Dorsolateral prefrontal cortex (tissue), 122 donors: ENCODE measurements at places on chromosomes 12 and 14. TPM values are rescaled to one million over a fixed set of nuclear protein-coding genes. Genes with fewer than 3 reads are reported as not detected.
A peak's percentile ranks its signal among the peaks of the same experiment; 100 is the strongest.

DNA sequence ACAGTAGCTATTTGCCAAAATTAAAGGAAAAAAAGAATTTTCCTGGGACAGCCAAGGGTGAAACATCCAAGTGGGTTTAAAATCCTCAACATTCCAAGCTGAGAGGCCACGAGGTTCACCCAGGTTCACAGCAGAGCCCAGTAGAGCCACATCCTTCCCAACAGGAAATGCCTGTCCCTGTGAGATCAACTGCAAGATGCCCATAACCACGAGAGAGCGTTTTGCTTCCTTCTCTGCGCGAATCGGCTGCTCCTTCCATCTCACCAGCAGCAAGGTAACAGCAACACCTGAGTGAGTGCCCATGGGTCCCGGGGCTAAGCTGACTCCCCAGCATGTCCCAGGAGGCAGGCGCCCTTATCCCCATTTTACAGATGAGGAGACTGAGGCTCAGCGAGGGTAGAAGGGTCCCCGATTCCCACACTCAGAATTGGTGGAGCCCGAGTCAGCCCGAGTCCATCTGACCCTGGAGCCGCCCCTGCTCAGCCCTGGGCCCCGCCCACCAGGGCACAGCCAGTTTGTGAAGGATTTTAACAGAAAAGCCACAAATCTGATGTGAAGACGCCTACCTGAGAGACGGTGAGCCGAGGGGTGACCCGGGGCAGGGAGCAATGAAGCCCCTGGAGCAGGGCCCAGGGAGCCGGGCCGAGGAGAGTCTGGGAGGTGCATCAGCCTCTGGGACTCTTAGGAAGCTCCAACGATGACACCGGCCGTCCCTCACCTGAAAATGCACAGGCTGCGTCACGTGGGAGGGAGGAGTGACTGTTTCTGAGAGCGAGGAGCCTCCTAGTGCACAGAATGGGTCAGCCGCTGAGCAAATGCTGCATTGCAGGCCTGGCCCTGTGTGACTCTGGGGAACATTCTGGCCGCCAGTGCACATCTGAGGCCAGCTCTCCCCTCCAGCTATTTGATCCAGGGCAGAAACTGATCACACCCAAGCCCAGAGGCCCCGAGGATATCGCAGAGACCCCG is 236.9 kb upstream of the SFSWAP start:
- DNase-seq = no peak

DNA sequence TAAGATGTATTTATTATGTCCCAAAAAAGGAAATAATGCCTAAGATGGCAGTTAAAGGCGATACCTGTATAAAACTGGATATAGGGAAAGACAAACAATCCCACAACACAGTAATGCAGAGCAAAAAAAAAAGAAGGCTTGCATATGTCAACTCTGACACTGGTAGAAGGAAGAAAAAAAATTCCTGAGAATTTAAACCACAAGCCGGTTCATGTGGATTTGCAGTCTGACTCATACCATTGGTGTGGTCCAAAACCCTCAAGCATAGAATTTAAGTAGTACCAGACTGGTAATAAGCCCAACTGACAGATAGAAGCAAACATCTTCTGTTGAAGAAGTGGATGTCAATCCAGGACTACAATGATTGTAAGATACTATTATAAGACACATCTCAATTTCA is 7.2 kb downstream of the DNAI7 start:
- DNase-seq = no peak

- DNase-seq = no peak
These were observed 322.7 kb upstream of the RTL1 start for GRCh38 chr14:101226265-101226602.

DNA sequence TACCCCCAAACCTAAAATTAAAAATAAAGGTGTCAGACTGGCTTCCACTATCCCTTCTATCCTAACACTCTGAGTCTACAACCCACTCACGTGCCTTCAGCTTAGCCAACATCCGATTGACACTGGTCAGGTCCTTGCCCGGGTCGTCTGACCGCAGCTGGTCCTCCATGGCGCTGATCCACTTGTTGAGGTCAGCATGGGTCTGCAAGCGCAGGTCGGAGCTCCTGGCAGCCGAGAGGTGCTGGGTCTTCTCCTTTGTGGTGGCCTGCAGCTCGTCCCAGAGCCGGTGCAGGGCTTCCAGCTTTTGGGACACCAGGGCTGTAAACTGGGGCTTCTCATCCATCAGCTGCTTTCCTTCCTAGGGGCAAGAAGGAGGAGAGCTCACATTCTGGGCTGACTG is 78.0 kb downstream of the PLEKHG3 start:
- no peak for DNase-seq

- DNase-seq = peak; percentile 9
These were observed 170.9 kb upstream of the RTL1 start for GRCh38 chr14:101074196-101075024.

- DNase-seq = no peak
These were observed 1.7 kb downstream of the ASCL4 start for GRCh38 chr12:107776171-107776570.

DNA sequence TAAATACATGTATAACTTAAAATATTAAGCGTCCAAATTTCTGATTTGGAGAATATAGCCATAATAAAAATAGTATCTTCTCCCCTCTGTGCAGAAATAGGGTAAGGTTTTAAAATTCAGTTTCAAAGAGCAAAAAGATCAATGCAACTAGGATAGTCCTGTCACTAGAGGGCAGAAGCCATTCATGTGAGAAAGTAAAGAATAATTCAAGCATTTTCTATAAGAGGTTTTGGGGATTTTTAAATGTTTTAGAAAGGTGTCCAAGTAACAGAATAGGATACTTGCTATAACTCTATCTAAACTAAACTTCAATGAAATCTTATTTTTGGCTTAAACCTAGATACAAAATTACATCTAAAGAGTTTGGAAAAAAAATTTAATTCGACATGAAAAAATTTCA is 50.3 kb downstream of the ADAMTS20 start:
- DNase-seq = no peak

- DNase-seq = no peak
These were observed 16.1 kb downstream of the PPHLN1 start for GRCh38 chr12:42342028-42342427.

- no peak for DNase-seq
These were observed 55.6 kb downstream of the LGMN start for GRCh38 chr14:92692822-92693226.

SERPINA1 gene
- total RNA-seq = 3.6 TPM

GRCh38 chr12:131603106-131603938 is 107.6 kb upstream of the SFSWAP start:
- DNase-seq = no peak

DNA sequence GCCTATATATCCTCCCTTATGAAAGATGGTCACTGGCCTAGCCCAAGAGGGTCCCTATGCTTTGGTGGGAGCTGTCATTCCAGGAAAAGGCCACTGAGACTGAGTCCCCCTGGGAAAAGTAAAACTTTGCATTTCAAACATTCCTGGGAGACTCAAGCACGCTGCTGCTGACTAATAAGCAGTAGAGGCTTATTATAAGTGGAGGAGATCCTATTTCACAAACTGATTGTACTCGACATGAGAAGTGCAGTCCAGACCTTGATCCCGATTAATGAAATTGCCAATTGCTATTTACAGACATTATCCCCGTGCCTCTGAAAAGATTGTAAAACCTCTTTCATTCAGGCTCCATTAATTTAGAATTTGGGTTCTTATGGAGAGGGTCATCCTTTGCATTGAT is 96.6 kb downstream of the EMP1 start:
- DNase-seq = no peak

GRCh38 chr14:90109858-90110257 is 48.1 kb downstream of the KCNK13 start:
- DNase-seq = no peak

GRCh38 chr14:35425850-35426249 is 21.3 kb upstream of the NFKBIA start:
- DNase-seq = no peak

DNA sequence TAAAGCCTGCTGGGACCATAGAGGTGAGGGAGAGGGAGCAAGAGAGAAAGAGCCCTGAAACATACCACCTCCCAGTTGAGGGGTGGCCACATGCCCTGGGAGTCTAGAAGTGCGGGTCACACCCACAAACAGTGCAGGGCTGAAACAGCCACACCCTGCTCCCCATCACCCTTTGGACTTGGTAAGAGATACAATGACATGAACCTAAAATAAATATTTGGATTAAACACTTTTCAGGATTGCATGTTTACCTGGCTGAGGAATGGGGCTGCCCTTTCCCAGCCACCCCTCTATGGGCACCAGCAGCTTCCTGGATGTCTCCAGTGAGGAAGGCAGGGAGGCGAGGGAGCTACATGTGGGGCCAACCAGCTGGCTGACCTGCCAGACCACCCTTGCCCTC is 39.0 kb upstream of the TC2N start:
- no peak for DNase-seq

DNA sequence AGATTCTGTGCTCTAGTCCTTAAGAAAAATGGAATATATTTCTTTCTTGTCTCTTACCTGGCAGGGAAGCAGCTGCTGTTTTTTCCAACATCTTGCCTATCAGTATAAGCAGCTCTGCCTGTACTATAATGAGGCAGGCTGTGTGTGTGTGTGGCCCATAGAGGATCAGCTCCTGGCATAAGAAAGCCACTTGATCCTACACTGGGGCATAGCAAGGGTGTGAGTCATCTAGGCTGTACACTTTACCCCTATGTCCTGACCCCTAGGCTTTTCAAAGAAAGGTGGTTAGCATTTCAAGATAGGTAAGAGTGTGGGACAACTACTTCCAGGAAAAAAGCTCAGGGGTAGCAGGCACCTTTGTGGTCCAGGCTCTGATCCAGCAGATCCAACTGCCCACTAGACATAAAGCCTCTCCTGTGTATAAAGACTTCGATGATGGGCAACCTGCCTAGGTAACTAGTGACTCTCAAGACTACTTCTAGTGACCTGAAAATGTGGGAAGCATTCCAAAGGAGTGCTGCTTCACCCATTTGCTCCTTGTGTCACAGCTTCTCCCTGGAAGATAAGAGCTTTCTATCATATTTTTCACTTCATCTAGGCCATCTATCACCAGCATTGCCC is 4.9 kb upstream of the SENP1 start:
- no peak for DNase-seq

DNA sequence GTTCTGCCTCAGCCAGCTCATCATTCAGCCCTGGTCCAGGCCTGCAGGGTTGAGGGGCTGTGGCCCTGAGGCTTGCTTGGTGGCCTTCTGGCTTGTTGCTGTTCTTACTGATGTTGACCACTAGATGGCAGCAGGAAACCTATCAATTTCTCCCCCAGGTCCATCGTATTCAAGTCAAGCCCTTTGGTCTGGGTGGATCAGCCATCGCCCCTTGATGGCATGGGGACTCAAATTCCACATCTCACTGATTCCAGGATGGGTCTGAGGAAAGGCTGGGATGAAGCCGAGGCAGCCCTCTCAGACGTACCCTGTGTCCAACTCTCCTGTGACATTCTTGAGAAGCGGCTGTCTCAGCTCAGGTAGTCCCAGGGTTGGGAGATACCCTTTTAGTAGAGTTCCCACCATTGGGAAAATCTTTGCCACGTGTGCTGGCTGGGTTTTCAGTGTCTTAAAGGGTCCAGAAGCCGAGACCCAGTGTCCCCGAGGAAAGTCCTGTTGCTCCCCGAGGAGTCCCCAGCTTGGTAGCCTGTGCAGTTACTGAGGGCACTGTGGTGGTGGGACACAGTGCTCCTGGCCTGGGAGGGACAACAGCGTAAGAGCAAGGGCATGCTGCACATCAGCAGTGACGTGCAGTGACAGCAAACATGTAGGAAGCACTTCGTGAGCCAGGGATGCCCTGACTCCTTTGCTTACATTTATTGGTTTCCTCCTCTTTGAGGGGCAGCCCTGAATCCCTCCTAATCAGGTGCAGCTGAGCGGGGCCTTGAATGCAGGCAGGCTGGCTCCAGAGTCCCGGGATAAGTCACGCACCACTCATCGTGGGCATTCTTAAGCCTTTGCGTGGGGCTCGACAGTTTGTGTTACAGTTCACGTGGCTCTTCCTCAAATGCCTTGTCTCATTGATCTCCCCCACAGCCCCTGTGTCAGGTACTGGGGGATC is 58.6 kb downstream of the TSPAN9 start:
- no peak for DNase-seq

PLA2G1B gene
- total RNA-seq = not detected
